Activated CD4-positive, alpha-beta memory T cell treated with anti-CD3 and anti-CD28 coated beads for 36 hours (primary cell): ENCODE measurements at places on chromosomes 5 and 9. TPM values are rescaled to one million over a fixed set of nuclear protein-coding genes. Genes with fewer than 3 reads are reported as not detected.

DNA sequence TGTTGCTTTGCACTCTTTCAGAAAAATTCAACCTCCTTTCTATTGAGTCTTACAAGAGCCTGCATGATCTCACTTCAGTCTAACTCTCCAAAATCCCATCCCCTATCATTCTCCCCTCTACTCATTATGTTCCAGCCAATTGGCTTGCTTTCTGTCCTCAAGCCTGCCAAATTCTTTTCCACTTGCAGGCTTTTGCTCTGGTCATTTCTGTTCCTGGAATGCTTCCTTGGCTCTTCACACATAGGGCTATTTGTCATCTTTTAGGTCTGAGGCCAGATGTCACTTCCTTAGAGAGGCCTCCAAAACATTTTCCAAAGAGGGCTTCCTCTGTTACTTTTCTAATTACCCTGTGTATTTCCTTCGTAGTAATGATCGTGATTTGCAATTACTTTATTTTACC is 11.8 kb upstream of the CHD1 start:
- DNase-seq = no peak

DNA sequence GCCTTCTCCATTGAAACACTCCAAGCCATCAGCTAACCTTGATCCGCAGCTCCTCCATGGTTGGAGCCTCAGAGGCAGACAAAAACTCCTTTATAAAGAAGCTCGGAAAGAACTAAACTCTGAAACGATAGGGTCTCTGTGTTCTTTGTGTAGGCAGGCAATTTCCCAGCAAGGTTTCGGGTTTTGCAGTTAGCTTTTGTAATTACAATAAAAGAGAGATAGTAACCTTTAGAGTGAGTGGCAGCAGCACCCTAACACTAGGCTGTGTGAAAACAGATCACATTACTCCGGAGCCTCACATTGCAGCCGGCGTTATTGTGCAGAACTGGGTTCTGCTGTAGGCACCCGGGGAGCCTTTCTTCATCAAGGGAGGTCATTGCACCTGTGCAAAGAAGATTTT is 115.8 kb upstream of the MAP3K1 start:
- DNase-seq = no peak

DNA sequence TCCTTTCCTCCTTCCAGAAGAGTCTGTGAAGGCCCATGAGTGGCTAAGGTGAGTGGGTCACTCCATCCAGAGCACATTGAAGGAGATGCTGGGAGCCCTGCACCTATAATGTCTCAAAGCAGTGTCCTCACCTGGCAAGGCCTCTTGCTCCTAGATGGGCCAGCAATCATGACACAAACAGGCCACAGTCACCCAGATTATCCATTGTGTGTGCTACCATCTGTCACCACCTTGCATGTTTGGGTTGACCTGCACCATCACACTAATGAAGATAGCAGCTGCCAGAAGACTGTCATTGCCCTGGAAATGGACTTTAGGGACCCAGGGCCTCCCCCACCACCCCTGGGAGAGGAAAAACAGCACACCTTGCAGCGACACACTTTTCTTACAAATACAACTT is 69.6 kb downstream of the GABBR2 start:
- DNase-seq = no peak

GRCh38 chr5:159097784-159098602 is 1.7 kb downstream of the EBF1 start:
- no peak for DNase-seq

The SPAG8 gene
- total RNA-seq = 1.4 TPM

The SLC46A2 gene
- not detected for total RNA-seq
